Lower lobe of right lung (tissue), 2 donors: ENCODE measurements at places on chromosomes 7 and 10. TPM values are rescaled to one million over a fixed set of nuclear protein-coding genes. Genes with fewer than 3 reads are reported as not detected.

- no peak for DNase-seq
- no peak overlapping the region for H3K4me3 ChIP-seq
These were observed 18.9 kb downstream of the SGMS1 start for GRCh38 chr10:50604809-50605208.

- peaks cover 6% of the 10 kb centered on the region for H3K36me3 ChIP-seq
- no peaks in the 10 kb centered on the region for H3K4me1 ChIP-seq
- no peak overlapping the region for H3K4me3 ChIP-seq
- no peak for DNase-seq
These were observed 107.2 kb downstream of the FGFR2 start for GRCh38 chr10:121490871-121491519.

GRCh38 chr7:155881471-155882350 is 69.4 kb upstream of the SHH start:
- no peak overlapping the region for H3K4me3 ChIP-seq
- H3K27ac ChIP-seq: no peak overlapping the region
- no peak for DNase-seq
- no peaks in the 10 kb centered on the region for H3K27me3 ChIP-seq
- H3K36me3 ChIP-seq: no peaks in the 10 kb centered on the region

GRCh38 chr7:118971706-118972105 is 747.2 kb downstream of the ANKRD7 start:
- H3K27me3 ChIP-seq: no peaks in the 10 kb centered on the region
- H3K27ac ChIP-seq: no peak overlapping the region
- H3K36me3 ChIP-seq: no peaks in the 10 kb centered on the region
- DNase-seq: no peak
- no peak overlapping the region for H3K4me3 ChIP-seq

DNA sequence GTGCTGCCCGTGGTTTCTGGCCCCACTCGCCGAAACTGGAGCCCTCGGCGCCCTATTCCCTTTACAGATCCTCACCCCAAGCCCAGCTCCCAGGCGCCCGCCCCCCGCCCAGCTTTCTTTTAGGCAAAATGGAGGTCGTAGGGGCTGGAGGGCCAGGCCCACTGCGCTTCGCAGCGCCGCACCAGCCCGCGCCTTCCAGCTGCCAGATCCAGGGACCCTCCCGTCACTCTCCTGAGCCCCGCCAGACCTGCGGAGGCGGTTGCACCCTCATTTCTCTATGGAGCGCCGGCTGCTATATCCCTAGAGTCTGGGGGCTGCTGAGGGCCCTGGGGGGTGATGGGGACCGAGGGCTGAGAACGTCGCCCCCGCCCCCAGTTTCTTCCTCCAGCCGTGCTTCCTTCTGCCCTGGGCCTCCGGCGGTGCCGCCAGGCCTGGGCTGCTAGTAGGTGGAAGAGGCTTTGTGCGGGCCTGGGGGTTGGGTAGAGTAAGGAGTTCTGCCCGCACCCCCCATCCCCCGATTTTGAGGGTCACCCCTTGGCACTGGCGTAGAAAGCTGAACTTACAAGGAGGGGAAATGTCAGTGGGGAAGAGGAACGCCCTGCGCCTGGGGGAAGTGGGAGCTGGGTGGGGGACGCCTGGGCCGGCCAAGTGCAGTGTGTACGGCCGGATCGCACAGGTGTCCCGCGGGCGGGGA is 1.0 kb downstream of the GNB2 start:
- DNase-seq: peak; percentile 76
- H3K4me3 ChIP-seq: peak overlapping the region; percentile 95
- H3K4me1 ChIP-seq: peaks cover 28% of the 10 kb centered on the region
- peak overlapping the region; percentile 98 for H3K27ac ChIP-seq
- no peaks in the 10 kb centered on the region for H3K27me3 ChIP-seq

DNA sequence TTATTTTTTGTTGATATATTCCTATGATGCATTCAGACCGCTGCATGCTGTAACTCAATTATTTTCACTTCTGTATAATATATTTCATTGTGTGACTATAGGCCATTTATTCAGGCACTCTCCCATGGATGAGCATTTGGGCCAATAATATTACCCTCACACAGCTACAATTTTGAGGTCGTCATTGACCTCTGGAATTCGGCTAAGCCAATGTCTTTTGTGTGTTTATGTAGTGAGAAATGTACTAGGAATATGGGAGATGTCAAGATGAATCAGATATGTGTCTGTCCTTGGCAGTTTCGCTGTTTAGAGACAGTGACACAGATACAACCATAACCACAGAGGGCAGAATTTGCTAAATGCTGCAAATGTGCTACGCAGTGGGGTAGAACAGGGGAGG is 474.2 kb downstream of the ADRA2A start:
- no peak overlapping the region for H3K4me3 ChIP-seq
- DNase-seq: no peak
- no peaks in the 10 kb centered on the region for H3K4me1 ChIP-seq
- H3K27me3 ChIP-seq: no peaks in the 10 kb centered on the region

- no peaks in the 10 kb centered on the region for H3K4me1 ChIP-seq
- H3K4me3 ChIP-seq: no peak overlapping the region
- H3K36me3 ChIP-seq: no peaks in the 10 kb centered on the region
- H3K27ac ChIP-seq: no peak overlapping the region
- no peak for DNase-seq
These were observed 247.3 kb downstream of the SKAP2 start for GRCh38 chr7:26617066-26617465.

- no peaks in the 10 kb centered on the region for H3K36me3 ChIP-seq
- H3K27me3 ChIP-seq: no peaks in the 10 kb centered on the region
- H3K4me1 ChIP-seq: peaks cover 50% of the 10 kb centered on the region
- peak overlapping the region; percentile 96 for H3K27ac ChIP-seq
These were observed 561 bp downstream of the PLEKHA1 start for GRCh38 chr10:122374859-122375678.

- H3K4me1 ChIP-seq: peaks cover 10% of the 10 kb centered on the region
- H3K36me3 ChIP-seq: peaks cover 48% of the 10 kb centered on the region
- no peaks in the 10 kb centered on the region for H3K27me3 ChIP-seq
- no peak for DNase-seq
- H3K27ac ChIP-seq: no peak overlapping the region
- no peak overlapping the region for H3K4me3 ChIP-seq
These were observed 16.6 kb downstream of the BUD23 start for GRCh38 chr7:73700069-73700423.

DNA sequence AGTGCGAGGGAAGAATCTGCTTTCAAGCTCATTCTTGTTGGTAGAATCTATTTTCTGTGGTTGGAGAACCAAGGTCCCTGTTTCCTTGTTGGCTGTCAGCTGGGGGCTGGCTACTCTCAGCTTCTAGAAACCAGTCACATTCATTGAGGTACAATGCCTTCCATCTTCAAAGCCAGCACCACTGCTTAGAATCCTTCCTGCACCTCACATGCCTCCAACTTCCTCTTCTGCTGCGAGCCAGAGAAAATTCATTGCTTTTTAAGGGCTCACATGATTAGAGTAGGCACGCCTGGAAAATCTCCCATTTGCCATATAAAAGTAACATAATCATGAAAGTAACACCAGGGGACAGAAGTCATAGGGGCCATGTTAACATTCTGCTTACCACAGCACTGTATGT is 28.7 kb downstream of the TES start:
- DNase-seq: no peak
- H3K4me1 ChIP-seq: no peaks in the 10 kb centered on the region
- no peak overlapping the region for H3K4me3 ChIP-seq
- H3K27me3 ChIP-seq: no peaks in the 10 kb centered on the region
- no peak overlapping the region for H3K27ac ChIP-seq

- H3K4me1 ChIP-seq: peaks cover 7% of the 10 kb centered on the region
- H3K36me3 ChIP-seq: no peaks in the 10 kb centered on the region
- no peak overlapping the region for H3K27ac ChIP-seq
- DNase-seq: no peak
- no peak overlapping the region for H3K4me3 ChIP-seq
These were observed 2.2 kb upstream of the ZNF239 start for GRCh38 chr10:43576580-43576979.

- peaks cover 54% of the 10 kb centered on the region for H3K36me3 ChIP-seq
- no peak for DNase-seq
- H3K4me1 ChIP-seq: peaks cover 12% of the 10 kb centered on the region
- no peak overlapping the region for H3K27ac ChIP-seq
- no peak overlapping the region for H3K4me3 ChIP-seq
These were observed 63.4 kb upstream of the PLA2G12B start for GRCh38 chr10:73017955-73018480.

GRCh38 chr10:17001961-17002749 is 127.5 kb downstream of the CUBN start:
- no peaks in the 10 kb centered on the region for H3K27me3 ChIP-seq
- H3K36me3 ChIP-seq: no peaks in the 10 kb centered on the region
- H3K27ac ChIP-seq: peak overlapping the region; percentile 82
- H3K4me3 ChIP-seq: no peak overlapping the region

GRCh38 chr10:44965651-44966097 is 6.1 kb downstream of the RASSF4 start:
- no peak overlapping the region for H3K4me3 ChIP-seq
- peaks cover 10% of the 10 kb centered on the region for H3K36me3 ChIP-seq
- no peak for DNase-seq
- H3K27me3 ChIP-seq: no peaks in the 10 kb centered on the region

DNA sequence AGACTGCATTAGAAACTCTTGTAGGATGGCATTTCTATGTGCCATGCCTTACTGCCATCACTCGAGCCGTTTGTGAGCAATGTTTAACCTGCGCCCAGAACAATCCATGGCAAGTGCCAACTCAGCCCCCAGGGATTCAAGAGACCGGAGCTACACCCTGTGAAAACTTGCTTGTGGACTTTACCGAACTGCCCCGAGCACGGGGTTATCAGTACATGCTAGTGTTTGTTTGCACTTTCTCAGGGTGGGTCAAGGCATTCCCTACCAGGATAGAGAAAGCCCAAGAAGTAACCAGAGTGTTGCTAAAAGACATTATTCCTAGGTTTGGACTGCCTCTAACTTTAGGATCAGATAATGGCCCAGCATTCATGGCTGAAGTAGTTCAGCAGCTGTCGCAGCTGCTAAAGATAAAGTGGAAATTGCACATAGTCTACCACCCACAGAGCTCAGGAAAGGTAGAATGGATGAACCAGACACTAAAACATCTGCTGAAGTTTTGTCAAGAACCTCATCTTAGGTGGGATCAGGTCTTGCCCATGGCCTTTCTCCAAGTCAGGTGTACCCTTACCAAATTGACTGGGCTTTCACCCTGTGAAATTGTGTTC is 8.9 kb upstream of the CYREN start:
- DNase-seq: no peak
- no peak overlapping the region for H3K27ac ChIP-seq
- H3K4me3 ChIP-seq: no peak overlapping the region
- H3K4me1 ChIP-seq: no peaks in the 10 kb centered on the region

DNA sequence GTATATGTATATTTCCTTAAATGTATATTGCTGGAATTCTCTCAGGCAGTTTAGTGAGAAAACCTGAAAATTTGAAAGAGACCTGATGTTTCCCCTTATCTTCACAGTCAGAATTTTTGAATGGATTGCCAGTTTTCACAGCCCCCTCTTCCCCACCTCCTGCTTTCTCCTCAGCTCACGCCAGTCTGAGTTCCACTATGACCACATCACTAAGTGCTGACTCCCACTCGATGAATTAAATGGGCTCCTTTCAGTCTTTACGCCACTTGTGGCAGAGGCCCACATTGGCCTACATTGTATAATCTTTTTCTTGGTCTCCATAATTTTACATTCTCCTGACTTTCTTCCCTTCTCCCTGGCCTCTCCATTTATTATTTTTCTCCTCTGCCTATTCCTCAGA is 3.1 kb upstream of the CLEC5A start:
- no peaks in the 10 kb centered on the region for H3K27me3 ChIP-seq
- H3K4me1 ChIP-seq: no peaks in the 10 kb centered on the region
- no peak for DNase-seq
- no peak overlapping the region for H3K27ac ChIP-seq
- H3K36me3 ChIP-seq: no peaks in the 10 kb centered on the region
- no peak overlapping the region for H3K4me3 ChIP-seq

DNA sequence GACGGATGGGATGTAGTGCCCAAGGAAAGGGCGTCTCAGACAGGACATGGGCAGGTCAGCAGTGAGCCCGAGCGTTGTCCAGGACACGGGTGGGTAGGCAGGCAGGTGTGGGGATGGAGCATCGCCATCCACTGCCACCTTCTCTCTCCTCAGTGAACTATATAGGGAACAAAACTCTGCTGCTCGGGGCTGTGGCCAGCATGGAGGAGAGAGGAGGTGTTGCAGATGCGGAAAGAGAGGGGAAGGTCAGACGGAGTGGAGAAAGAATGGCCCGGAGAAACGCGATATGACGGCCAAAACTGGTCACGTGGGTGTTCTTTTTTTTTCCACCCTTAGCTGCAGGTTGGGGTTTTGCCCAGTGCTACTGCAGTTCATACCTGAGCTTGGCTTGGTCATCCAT is 71.2 kb downstream of the GRID1 start:
- no peak overlapping the region for H3K4me3 ChIP-seq
- DNase-seq: no peak
- no peak overlapping the region for H3K27ac ChIP-seq
- no peaks in the 10 kb centered on the region for H3K4me1 ChIP-seq
- H3K36me3 ChIP-seq: no peaks in the 10 kb centered on the region

Gene SLC29A4
- total RNA-seq: 2.7 TPM

Gene ZFYVE27
- total RNA-seq: 28.3 TPM

Gene TMEM60
- 24.6 TPM for total RNA-seq

Gene H2BK1
- not detected for total RNA-seq
